CD4-positive, alpha-beta T cell treated with Interleukin-12 subunit alpha and Interleukin-12 subunit beta, for 1 hour (primary cell): ENCODE measurements at places on chromosomes 2 and 18.

- no peak for DNase-seq
These were observed 39.1 kb upstream of the ALPP start for GRCh38 chr2:232339121-232340081.

DNA sequence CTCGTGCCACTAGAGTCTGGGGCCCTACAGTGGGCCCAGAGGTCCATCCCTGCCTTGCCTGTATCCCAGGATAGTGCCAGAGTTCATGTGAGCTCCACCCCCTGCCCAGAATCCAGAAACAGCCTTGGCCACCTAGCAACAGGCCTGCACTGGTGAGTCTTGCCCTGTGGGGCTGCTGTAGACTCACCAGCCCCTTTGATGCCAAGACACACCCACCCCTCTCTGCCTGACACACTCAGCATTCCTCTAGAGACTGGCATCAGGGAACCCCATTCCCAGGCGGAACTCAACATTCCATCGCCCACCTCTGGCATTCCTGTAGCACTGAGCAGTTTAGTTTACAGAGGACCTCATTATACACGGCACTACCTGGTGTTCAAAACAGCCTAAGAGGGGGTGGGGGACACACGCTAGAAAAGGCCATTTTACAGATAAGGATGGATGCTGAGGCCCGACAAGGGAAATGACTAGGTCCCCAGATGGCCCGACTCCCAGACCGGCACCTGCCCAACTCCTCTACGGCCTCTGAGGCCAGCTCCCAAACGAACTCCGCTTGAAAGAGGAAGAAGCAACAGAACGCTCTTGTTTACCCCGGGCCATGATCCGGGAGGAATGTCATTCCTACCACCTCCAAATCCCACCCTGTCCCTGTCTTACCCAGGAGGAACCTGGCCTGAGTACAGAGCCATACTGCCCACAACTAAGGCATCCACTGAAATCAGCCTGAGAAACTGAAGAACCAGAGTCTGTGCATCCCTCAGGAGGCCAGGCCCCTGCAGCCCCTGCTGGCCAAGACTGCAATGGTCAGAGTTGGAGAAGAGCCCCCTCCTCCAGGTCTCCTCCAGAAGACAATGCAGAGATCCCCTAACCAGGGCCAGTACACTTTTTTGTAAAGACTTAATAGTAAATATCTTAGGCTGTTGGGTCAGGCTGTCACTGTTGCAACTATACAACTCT lies 180.2 kb downstream of the TNS1 start:
- no peak for DNase-seq

DNA sequence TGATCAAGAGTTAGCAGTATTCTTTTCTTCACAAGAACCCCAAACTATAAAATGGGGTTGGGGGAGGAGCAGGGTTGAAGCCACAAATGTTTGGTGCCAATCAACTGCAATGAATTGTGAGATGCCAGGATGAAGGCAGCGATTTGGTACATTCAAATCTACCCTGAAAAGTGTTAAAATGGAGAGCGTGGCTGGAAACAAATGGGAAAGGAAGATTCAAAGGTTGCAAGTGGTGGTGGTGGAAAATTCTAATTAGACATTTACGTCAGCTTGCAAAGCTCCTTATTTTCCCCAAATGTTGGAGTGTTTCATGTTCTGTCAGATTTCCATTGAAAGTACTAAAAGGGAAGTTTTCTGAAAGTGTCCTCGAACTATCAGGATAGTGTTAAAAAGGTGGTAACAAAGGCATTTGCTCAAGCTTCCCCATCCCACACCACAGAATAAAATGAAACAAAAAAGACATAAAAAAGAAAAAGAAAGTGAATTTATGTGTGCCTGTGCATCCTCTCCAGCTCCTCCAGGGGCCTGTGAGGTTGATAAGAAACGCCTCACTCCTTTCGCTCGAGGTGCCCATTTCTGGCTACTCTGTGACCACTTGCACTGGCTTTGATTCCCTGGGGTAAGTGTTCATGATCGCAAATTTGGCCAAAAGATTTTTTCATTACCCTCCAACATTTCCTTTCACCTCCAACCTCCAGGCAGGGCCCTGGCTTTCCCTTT lies 424.1 kb upstream of the POU3F3 start:
- no peak for DNase-seq

DNA sequence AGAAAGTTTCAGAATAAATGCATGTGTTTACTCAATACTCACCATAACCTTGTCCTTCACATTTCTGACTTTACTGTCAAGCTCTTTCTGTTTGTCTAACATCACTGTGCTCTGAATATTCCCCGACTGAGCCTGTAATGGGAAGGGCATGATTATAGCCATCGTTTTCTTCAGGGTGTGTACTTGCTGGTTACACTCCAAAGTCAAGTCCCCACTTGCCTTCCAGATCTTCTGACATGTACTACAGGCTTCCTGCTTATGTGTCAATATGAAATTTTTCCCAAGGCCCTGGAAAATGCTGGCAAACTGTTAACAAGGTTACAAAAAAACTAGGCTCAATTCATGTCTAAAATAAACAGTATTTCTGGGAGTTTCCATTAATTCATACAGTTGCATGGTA lies 12.9 kb downstream of the STAT1 start:
- DNase-seq = no peak

- DNase-seq = no peak
These were observed 222.7 kb downstream of the CDH2 start for GRCh38 chr18:27954226-27954625.

GRCh38 chr2:187008111-187008510 lies 159.1 kb upstream of the ZSWIM2 start:
- DNase-seq = no peak

DNA sequence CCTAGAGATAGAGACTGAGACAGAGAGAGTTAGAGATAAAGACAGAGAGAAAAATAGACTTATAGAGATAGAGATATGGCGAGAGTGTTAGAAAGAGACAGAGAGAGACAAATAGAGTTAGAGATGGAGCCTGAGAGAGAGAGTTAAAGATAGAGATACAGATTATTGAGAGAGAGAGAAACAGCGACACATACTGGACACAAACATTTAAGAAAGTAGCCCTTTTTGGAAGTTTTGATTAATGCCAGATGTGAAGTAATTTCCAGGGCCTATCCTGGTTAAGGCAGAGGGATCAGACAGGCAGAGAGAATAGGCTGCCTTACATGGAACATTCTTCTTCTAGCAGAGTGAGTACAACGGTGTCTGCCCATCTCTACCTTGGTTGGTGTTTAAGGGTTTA lies 311.6 kb upstream of the CDH7 start:
- no peak for DNase-seq

- no peak for DNase-seq
These were observed 124.8 kb downstream of the ZNF516 start for GRCh38 chr18:76370201-76370600.

- no peak for DNase-seq
These were observed 16.4 kb downstream of the KCNIP3 start for GRCh38 chr2:95313296-95314131.

DNA sequence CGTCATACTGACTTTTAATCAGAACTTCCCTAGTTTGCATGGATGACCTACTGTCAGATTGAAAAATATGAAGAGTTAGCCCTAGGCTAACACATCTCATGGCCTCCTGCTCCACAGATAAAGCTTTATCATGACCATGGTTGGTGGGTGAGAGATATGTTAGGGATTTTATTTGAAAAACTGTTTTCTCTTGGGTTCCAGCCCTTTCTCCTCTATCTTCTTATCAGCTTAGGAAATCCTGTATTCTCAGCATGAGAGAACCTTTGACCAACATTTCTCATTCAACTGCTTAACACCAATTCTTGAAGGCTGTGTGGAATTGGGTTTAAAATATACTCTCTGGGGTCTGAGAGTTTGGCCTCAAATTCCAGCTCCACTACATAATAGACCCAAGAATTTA lies 1407.0 kb upstream of the CELF4 start:
- no peak for DNase-seq

DNA sequence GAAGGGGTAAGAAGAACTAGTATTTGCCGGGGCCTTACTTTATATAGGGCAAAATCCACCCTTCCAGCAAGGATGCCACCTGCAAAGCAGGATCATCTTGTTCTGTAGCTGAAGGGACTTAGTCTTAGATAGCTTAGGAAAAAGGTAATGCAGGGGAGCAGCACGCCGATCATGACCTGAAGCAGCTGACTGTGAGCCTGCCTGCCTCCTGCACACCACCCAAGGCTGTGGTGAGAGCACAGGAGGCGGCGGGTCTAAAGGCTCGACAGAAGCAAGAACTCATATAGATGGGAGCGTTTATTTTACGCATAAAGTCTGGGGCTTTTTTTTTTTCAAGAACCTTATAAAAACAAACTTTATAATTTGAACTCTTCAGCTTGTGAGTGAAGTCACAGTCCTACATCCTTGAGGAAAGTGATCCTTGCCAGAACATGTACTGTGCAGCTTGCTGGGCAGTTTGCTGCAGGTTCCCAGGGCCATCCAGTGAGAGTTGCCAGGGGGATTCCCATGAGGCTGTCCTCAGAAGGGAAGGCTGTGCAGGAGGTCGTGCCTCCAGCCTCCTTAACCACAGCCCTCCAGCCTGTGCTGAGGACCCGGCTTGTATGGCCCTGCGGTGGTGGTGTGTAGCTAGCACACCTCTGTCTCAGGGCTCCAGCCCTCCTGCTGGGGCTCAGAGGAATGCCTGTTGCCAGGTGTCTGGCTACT lies 92.1 kb downstream of the RNF144A start:
- DNase-seq = no peak

DNA sequence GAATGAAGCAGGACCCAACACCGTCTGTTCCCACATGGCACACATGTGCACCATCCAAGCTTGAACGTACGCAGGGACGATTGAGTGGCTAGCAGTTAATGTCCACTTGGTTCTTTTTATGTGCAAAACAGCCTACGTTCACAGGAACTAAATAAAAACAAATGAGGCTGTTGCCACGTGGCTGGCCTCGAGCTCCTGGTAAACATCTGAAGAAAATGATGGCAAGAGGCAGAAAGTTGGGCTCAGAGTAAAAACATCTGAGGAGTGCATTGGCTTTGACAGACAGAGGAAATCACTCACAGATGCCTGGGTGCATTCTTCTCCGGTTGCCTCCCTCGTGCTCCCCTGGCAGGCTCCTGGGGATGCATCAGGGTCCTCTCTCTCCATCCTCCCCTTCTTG lies 177.9 kb downstream of the NRP2 start:
- no peak for DNase-seq

- DNase-seq = no peak
These were observed 13.4 kb upstream of the CLASP1 start for GRCh38 chr2:121662656-121663055.

- no peak for DNase-seq
These were observed 212.0 kb upstream of the COL3A1 start for GRCh38 chr2:188762151-188762550.

- DNase-seq = no peak
These were observed 60.3 kb upstream of the GPC1 start for GRCh38 chr2:240375024-240375645.

DNA sequence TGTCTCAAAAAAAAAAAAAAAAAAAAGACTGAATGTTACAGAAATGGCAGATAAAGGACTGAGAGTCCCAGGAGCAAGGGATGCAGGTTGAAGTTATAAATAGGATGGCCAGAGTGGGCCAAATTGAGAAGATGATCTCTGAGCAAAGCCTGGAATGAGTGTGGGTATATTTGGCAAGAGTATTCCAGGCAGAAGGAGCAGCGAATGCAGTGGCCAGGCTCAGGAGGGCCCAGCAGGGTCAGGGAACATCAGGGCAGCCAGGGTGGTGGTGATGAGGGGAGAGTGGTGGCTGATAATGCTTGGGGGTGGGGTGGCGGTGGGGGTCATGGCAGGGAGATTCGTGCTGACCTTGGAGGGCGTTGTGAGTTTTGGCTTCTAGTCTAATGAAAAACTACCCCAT lies 141.3 kb upstream of the AGAP1 start:
- DNase-seq = no peak

DNA sequence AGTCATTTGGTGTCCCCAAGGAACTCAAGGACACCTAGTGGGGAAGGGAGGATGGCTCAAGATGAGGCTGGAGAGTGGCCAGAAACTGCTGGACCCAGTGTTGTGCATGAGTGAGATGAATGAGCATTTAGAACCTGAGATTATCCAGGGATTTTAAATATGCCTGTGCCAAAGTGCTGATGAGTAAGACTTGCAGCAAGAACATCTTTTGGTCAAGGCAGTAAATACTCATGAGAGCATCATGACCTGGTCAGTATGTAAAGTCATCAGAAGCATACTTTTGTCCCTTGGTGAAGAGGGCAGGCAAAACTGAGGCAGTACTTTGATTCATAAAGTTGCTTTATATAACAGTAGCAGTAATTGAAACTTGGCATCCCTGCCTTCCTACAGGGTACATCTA lies 3.1 kb upstream of the SPP2 start:
- DNase-seq = no peak

GRCh38 chr2:8607606-8608005 lies 74.2 kb upstream of the ID2 start:
- no peak for DNase-seq

GRCh38 chr18:8769509-8770095 lies 64.2 kb downstream of the MTCL1 start:
- DNase-seq = no peak

GRCh38 chr18:3867864-3868311 lies 417.9 kb downstream of the TGIF1 start:
- no peak for DNase-seq

GRCh38 chr2:172905937-172906811 lies 169.5 kb upstream of the MAP3K20 start:
- no peak for DNase-seq

DNA sequence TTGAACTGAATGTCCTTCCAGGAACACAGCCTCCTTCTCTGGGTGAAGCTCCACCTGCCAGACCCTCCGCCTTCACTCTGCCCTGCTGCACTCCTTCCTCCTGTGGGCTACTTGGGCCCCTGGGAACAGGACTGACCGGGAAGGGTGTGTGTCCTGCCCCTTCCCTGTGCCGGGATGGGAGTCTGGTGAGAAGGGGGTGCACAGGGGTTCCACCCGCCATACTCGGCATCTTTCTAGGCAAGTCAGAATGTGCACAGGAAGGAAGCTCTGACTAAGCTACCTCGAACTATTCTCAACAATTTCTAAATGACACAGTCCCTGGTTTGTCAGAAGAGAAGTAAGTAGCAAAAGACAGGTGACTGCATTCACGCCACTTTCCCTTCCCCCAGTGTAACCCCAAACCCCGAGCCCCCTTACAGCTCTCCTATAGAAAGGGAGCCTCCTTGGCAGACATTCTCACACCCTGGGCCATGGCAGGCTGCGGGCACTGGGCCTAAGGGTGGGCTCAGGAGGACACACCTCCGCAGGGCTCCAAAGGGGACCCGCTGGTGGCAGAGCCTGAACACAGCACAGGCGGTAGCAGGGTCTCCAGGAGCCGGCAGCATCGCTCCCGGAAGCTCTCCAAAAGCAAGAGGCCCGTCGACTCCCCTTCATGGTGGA lies 184.1 kb downstream of the HDAC4 start:
- no peak for DNase-seq

DNA sequence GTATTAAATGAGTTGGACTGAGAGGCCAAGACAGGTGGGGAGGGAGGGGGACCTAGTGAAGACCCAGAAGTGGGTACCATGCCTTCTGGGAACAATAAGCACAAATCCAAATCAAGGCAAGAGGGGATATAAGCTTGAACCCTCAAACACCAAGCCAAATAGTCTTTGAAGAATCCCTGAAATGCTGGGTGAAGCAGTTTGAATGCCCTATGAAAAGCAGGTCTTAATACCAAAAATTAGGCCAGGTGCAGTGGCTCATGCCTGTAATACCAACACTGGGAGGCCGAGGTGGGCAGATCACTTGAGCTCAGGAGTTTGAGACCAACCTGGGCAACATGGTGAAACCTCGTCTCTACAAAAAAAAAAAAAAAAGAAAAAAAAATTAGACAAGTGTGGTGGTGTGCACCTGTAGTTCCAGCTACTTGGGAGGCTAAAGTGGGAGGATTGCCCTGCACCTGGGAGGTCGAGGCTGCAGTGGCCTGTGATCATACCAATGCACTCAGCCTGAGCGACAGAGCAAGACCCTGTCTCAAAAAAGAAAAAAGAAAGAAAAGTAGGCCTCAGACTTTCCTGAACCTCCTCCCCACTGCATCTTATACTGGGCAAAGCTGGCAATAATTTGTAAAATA lies 3.5 kb downstream of the PCBP1 start:
- no peak for DNase-seq
